Activated naive CD4-positive, alpha-beta T cell (primary cell): ENCODE measurements at places on chromosomes 7 and 10.

DNA sequence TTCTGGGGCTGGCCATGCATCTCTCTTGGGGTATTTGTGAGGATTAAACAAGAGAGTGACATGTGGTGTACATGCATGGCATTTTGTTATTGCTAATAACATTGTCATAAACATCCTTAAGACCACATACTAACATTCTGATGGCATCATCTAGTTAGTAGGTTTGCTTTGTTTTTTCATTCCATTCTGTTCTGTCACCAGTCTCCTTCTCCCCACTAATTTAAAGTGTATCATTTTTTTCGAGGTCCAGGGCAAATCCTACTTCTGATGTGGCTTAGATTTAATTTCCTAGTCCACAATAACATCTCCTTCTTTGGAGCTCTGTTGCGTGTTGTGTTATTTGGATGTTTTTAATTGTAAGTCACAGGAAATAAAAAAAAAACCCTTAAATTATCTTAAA, 248.1 kb downstream of the LRMDA start:
- DNase-seq = no peak

- DNase-seq = no peak
These were observed 114.0 kb downstream of the TACC2 start for GRCh38 chr10:122102869-122103525.

GRCh38 chr7:86768967-86769760, 125.5 kb downstream of the GRM3 start:
- no peak for DNase-seq

DNA sequence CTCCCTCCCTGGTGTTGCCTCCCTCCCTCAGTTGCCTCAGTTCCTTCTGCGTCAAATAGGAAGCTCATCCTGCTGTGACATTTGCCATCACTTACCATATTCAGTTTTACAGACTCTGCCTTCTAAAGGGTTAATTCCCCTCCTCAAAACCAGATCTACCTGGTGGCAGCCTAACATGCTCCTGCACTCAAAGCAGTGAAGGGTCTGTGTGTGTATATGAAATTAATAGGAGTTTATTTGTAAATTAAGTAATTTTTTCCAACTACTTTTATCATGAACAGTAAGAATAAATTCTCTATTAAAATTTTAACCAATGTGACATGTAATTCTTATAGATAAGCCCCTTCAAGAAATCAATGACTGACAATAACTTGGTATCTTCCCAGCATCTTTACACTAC, 158.6 kb upstream of the INSYN2A start:
- DNase-seq = no peak

DNA sequence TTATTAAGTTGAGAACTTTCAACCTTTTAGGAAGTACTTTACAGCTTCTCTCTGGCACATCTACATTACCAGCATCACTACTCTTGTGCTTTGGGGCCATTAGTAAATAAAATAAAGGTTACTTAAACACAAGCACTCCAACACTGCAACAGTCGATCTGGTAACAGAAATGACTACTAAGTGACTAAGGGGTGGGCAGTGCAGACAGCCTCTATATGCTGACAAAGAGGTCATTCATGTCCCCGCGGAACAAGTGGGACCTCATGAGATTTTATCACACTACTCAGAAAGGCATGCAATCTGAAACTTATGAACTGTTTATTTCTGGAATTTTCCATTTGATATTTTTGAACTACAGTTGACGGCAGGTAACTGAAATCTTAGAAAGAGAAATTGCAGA, 111.3 kb upstream of the DNAJB12 start:
- DNase-seq = no peak

GRCh38 chr10:78301481-78301880, 267.8 kb downstream of the RPS24 start:
- DNase-seq = no peak

GRCh38 chr7:149248777-149249176, 9.3 kb downstream of the ZNF212 start:
- DNase-seq = no peak

- no peak for DNase-seq
These were observed 813.0 kb downstream of the TYW1 start for GRCh38 chr7:67809586-67809985.

DNA sequence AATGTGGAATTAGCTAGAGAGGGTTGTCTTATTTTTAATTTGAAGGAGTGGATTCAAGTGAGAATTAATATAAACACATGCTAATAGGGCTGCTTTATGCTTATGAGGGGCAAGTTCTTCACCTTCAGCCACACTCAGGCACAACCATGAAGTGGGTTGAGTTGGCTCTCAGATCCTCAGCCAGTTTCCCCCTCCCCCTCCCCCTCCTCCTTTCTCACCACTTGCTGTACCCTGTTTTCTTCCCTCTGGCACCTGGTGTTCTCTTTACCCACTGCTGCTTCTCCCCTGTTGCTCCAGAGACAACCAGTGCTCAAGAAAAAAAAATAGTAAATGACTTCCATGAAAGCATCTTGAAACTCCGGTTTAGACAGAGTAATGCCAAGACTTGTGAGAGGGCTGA, 1083.3 kb downstream of the CNTNAP2 start:
- DNase-seq = no peak

- no peak for DNase-seq
These were observed 452.0 kb downstream of the LRMDA start for GRCh38 chr10:75883081-75884072.

DNA sequence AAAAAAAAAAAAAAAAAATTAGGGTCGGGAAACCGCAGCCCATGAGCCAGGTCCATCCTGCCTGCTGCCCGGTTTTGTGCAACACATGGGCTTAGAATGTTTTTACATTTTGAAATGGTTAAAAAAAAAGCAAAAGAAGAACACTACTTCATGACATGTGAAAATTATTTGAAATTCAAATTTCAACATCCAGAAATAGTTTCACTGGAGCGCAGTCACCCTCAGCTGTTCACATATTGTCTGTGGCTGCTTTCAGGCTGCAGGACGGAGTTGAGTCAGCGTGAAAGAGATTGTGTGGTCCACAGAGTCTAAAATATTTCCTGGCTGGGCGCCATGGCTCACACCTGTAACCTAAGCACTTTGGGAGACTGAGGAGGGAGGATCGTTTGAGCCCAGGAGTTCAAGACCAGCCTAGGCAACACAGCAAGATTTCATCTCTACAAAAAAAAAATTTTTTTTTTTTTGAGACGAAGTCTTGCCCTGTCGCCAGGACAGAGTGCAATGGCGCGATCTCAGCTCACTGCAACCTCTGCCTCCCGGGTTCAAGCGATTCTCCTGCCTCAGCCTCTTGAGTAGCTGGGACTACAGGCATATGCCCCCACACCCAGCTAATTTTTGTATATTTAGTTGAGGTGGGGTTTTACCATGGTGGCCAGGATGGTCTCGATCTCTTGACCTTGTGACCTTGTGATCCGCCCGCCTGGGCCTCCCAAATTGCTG, 63.9 kb upstream of the ECHDC3 start:
- no peak for DNase-seq

DNA sequence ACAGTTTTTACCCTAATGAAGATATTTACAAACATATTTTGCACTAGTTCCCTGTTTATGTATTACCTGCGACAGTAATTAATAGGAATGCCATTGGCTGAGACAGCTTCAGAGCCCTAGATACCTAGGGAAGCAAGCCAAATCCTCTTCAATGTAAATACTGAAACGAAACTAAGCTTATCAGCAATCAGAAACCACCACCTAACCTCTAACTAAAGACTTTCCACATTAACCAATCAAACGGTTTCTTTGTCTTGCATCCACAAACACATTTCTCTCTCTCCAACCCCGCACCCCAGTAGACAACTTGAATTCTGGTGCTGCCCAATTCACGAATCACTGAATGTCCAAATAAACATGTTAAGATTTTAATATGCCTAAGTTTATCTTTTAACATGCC, 474.4 kb upstream of the C7orf33 start:
- no peak for DNase-seq

- no peak for DNase-seq
These were observed 52.6 kb upstream of the ST8SIA6 start for GRCh38 chr10:17506856-17507471.

DNA sequence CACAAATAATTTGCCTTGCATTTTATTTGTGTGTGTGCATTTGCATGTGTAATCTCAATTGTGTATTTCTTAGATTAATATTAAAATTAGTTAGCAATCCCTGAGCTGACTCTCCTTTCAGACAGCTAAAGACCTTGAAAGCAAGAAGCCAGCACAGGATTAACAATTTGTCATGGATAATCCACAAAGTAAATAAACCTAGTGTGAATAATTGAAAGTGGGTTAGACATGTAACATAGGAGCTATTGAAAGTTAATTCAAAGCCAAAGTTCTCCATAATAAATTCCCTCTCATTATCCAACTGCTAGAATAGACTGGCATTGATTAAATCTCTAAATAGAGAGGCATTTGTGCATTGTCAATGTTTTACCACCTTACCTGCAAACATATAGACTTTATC, 326.1 kb downstream of the PLXDC2 start:
- DNase-seq = no peak

DNA sequence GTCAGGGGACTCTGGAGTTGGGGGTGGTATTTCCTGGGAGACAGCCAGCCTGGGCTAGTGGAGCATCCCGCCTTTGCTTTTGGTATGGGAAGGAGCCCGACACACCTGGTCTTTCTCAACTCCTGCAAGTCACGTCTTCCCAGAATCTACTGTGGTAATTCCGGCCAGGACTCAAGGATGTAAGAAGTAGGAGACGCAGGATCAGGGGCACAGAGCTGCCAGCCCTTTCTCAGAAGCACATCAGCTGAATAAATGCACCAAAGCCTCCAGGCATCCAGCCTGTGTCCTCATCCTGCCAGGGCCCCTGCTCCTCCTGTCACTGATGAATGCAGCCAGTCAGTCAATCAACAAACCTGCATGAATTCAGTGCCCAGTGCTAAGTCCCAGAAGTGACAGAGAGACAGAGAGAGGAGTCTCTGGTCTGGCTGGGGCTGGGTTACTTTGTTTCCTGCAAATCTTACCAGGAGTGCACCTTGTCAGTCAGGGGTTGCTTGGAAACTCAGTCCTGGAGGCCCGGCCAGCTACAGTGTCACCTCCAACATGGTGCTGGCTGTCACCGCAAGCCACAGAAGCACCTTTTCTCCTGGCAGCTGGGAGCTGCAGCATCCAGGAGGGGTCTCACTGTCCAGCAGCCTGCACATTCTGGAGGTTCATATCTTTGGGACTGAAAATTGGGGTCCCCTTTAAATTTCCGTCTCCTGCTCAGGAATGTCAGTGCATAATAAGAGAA, 101.8 kb downstream of the PTPRE start:
- no peak for DNase-seq

- no peak for DNase-seq
These were observed 149.3 kb downstream of the NXPH1 start for GRCh38 chr7:8582728-8583127.

GRCh38 chr7:155758348-155758747, 53.9 kb downstream of the SHH start:
- no peak for DNase-seq

DNA sequence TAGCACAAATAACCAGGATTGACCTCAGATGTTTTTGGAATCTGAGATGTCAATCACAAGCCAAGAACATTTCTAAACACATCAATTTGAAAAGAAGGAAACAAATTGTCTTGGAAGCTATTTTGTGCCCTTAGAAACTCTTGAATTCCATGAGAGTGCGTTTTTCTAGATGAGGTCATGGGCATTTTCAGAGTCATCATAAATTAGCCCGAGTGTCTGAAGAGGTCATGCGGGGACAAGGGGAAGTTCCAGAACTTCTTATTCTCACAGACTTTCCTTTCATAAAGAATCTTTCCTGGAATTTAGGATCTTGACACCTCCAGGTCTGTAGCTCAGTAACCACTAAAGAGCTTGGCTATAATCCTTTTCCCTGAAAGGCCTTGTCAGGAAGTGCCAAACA, 28.2 kb downstream of the IL2RA start:
- no peak for DNase-seq

- DNase-seq = no peak
These were observed 95.3 kb upstream of the CYP26C1 start for GRCh38 chr10:92965314-92965713.

DNA sequence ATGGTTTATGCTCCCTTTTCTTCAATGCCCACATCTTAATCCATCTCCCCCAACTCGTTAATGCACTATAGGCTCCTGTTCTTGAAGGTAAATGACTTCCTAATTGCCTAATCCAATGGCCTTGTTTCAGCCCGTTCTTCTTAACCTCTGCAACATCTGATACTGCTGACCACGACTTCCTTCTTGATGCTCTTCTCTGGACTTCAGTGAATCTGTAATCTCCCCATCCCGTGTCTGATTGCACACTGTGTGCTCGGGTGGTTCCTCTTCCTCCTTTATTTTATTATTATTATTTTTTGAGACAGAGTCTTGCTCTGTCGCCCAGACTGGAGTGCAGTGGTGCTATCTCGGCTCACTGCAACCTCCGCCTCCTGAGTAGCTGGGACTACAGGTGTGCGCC, 58.9 kb downstream of the HIPK2 start:
- no peak for DNase-seq

GRCh38 chr10:102511583-102512274, 8.0 kb downstream of the SUFU start:
- DNase-seq = no peak

DNA sequence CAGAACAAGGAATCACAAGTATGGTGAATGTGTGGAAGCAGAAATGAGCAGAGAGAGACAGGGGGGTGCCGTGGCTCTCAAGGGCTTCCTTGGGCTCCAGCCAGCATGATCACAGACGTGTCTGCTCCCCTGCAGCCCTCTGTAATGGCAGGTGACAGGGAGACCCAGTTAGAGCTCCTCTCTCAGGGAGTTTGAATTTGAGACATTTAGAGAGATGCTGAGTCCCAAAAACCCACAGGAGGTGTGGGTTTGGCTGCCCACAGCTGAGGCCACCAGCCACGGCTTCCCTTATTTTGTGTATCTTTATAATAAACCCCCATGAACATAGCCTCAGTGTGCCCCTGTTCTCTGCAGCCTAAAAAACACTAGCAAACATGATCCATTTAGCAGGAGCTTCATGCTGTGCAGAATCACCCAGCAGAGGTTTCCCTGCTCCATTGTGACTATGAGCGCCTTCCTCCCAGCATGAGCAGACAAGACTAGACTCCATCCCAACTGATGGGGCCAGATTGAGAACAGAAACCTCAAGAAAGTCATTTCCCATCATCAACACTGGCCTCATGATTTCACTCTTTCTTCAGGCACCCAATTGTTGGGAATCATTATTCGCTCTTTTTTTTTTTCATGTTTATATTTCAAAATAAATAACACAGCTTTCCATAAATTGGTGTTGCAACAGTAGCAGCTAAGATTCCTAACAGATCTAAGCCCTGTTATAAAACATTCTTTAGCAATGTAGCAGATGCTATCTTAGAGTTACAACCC, 13.4 kb downstream of the NOD1 start:
- DNase-seq = no peak

- no peak for DNase-seq
These were observed 17.4 kb downstream of the C7orf57 start for GRCh38 chr7:48052748-48053147.

GRCh38 chr7:50068850-50069551, 24.0 kb downstream of the ZPBP start:
- DNase-seq = no peak

DNA sequence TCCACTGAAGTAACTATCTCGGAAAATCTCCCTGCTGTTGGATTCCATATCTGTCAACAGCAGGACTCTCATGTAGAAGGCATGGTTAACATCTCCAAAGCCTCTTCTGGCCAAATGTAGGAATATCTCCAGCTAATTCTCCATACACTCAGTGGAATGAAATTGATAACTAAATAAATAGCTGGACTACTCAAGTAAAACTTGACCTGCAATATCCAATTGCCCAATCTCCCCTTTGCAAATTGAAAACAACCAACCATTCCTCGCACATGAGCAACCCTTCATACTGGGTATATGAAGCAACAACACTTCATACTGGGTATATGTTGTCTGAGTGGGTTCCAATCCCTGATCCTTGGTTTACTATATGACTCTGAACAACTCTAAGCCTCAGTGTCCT, 105.4 kb upstream of the KMT2E start:
- no peak for DNase-seq
